ENCODE measurements at places on chromosomes 12 and 14.

- DNase-seq: peak; percentile 21
Observed at GRCh38 chr14:54440037-54440436, 1.1 kb downstream of the CNIH1 start.

DNA sequence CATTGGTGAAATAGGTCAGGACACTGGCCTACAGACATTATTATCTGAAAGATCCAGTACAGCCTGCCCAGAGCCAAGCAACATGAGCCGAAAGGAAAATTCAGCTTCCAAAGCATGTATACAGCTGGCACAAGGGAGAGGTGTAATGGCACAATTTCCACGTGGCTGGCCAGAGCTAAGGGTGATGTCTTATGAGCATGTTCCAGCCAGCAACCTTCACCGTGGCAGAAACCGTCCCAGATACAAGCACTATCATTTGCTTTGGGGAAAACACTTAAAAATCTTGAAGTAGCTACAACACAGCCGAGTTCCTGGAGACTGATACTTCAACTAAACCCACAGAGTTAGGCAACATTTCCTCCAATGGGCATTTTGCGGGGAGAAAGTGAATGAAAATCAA is 44.5 kb downstream of the CORO1C start:
- no peak for DNase-seq

GRCh38 chr14:35401422-35402265 is 2.9 kb downstream of the NFKBIA start:
- DNase-seq: no peak

DNA sequence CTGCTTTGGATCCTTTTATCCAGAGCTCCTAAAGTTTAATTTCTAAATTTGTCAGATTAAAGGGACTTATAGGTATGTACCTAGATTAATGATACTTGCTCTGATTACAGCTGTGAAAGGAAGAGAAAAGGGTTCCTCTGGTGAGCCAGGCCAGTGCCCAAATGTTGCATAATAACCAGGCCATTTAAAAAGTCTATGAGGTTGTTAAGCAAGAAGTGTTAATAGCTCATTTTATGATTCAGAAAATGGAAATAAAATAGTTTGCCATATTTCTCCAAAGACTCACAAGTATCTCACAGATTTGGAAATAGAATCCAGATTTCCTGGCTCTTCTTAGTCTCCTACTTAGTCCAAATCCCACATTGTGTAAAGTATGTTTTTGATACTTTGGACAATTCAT is 67.6 kb downstream of the SLC38A6 start:
- DNase-seq: no peak

All from EL (cell line).